HFFc6 (cell line): ENCODE measurements at places on chromosomes 12 and 14.

GRCh38 chr14:67602995-67603545, 3.0 kb upstream of the PIGH start:
- H3K4me3 ChIP-seq = no peak overlapping the region
- H3K4me1 ChIP-seq = peaks cover 13% of the 10 kb centered on the region
- DNase-seq = no peak
- peaks cover 14% of the 10 kb centered on the region for H3K27me3 ChIP-seq
- H3K36me3 ChIP-seq = 0 out of 2 replicates have a peak, but pooled peaks cover 3% of the 10 kb centered on the region

- no peak overlapping the region for H3K4me3 ChIP-seq
- no peak overlapping the region for H3K27ac ChIP-seq
- no peaks in the 10 kb centered on the region for H3K4me1 ChIP-seq
- DNase-seq = no peak
These were observed 70.7 kb downstream of the CMKLR1 start for GRCh38 chr12:108268397-108268796.

DNA sequence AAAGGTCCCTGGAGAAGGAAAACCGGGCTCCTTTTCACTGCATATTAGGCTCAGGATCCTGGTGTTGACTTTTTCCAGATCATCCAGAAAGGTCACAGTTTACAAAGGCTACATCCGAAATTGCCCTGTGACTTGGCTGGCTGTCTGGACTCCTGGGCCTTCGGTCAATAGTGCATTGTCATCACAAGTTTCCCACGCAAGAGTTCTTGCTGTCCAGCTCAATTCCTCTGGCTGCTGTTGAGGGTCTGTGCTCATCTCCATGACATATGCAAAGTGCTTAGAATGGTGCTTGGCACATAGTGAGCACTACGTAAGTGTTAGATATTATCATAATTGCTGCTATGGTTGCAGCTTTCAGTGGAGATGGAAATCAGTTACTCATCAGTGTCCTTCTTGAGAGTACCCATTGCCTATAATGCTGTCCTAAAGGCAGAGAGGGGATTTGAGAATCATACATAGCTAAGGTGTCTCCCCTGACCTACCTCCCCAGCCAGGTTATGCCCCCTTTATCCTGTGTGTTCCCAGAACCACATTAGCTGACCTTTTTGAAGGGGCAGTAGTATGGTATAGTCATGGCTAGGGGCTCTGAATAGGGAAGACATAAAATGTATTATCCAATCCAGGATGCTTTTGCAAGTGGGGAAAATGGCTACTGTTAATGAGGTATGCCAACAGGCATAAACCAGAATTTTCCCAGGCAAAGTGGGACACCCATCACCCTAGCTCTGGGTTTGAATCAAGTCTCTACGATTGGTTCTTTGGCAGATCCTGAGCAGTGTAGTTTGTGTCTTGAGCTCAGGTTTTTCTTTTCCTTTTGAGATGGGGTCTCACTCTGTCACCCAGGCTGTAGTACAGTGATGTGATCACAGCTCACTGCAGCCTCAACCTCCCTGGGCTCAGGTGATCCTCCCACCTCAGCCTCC, 132.0 kb upstream of the CCND2 start:
- no peaks in the 10 kb centered on the region for H3K4me1 ChIP-seq
- H3K27me3 ChIP-seq = peaks cover 3% of the 10 kb centered on the region; the same call in 1 of the 2 replicates
- no peaks in the 10 kb centered on the region; the same call in 1 of the 2 replicates for H3K36me3 ChIP-seq
- H3K4me3 ChIP-seq = no peak overlapping the region
- DNase-seq = no peak

DNA sequence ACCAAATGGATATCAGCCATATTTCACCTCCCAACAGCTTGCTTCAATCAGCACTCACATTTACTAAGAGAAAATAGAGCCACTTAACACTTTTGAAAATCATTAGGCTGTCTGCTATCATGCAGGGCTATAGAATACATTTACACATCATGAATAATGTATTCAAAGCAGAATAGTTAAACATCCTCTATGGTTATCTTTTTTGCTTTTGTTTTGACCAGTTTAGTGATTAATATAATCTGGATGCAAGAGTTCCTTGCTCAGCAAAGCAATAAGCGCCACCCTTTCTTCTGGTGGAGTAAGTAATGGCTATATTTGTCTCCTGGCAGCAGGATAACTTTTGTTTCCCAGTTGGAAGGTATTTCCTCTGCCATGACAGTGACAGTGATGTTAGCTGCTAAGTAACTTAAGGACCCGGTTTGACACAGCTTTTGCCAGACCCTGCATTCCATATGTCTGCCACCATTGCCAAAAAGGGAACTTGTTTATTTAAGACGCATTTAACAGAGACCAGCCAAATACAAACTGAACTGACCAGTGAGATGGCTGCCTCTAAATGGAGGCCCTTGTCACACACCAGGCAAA, 70.3 kb upstream of the NR2C1 start:
- H3K27me3 ChIP-seq = no peaks in the 10 kb centered on the region; the same call in none of the 2 replicates
- no peak overlapping the region for H3K27ac ChIP-seq

GRCh38 chr14:100839681-100840111, 13.8 kb downstream of the MEG3 start:
- H3K4me1 ChIP-seq = peaks cover 52% of the 10 kb centered on the region
- no peak for DNase-seq
- peak overlapping the region; percentile 57; the same call in 1 of the 2 replicates for H3K27ac ChIP-seq
- H3K36me3 ChIP-seq = peaks cover 18% of the 10 kb centered on the region
- no peak overlapping the region for H3K4me3 ChIP-seq

GRCh38 chr12:104480826-104481440, 24.2 kb downstream of the CHST11 start:
- H3K4me3 ChIP-seq = peak overlapping the region; percentile 10; the same call in 1 of the 2 replicates
- H3K27ac ChIP-seq = peak overlapping the region; percentile 62
- peak; percentile 45 for DNase-seq
- peaks cover 10% of the 10 kb centered on the region; the same call in 1 of the 2 replicates for H3K36me3 ChIP-seq
